ENCODE measurements at places on chromosomes 6 and 20.

GRCh38 chr20:50221501-50222308 lies 31.1 kb downstream of the CEBPB start:
- peak; percentile 70 for DNase-seq

DNA sequence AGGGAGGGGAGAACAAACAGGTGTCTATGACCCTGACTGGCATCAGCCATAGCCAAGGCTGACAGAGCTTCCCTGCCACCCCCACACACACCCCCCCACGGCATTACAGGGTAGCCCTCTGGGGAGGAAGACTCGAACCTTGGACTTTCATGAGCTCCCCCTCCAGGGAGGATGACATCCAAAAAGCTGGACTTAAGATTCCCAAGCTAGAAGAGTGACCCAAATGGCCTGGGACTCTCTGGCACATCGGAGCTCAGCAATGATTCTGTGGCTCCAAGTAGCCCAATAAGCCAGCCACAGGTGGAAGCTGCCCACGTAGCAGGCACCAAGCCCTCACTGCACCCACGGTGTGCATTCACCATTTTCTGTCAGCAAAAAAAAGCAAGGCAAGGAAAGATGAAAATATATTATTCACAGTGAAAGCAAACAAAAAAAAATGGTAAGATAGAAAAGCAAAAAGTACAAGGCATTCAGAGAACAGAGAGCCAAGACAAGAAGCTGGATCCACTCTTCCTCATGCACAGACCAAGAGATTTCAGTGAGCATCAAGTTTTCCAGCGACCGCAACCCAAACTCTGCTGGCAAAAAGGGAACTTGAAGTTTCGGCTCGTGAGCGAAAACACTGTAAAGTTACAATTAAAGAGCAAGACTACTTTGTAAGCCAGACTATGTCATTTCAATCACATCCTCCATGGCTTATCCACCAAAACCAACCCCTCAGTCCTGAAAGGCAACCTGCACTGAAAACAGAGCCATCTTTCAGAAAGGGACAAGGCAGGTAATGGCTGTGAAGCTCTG lies 10.9 kb downstream of the JAG1 start:
- DNase-seq: no peak

GRCh38 chr6:33704215-33705066 lies 7.1 kb downstream of the UQCC2 start:
- DNase-seq: no peak

GRCh38 chr6:89346433-89346832 lies 6.1 kb downstream of the UBE2J1 start:
- DNase-seq: no peak

- no peak for DNase-seq
These were observed 11.5 kb upstream of the BLOC1S5 start for GRCh38 chr6:8075704-8076103.

Data from A172 (cell line).